Activated T-cell treated with anti-CD3 and anti-CD28 coated beads for 1 hour (primary cell): ENCODE measurements at places on chromosomes 11 and 22.

DNA sequence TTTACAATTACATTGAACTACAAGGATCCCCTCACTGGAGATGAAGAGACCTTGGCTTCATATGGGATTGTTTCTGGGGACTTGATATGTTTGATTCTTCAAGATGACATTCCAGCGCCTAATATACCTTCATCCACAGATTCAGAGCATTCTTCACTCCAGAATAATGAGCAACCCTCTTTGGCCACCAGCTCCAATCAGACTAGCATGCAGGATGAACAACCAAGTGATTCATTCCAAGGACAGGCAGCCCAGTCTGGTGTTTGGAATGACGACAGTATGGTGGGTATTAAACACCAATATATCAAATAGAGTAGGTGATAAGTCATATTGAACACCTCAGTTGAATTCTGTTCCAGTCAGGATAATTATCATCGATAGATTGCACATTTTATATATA is 4.4 kb downstream of the FBXO7 start:
- no peak for DNase-seq

- DNase-seq, result no peak
These were observed 47.1 kb upstream of the CLDN5 start for GRCh38 chr22:19571207-19571795.

DNA sequence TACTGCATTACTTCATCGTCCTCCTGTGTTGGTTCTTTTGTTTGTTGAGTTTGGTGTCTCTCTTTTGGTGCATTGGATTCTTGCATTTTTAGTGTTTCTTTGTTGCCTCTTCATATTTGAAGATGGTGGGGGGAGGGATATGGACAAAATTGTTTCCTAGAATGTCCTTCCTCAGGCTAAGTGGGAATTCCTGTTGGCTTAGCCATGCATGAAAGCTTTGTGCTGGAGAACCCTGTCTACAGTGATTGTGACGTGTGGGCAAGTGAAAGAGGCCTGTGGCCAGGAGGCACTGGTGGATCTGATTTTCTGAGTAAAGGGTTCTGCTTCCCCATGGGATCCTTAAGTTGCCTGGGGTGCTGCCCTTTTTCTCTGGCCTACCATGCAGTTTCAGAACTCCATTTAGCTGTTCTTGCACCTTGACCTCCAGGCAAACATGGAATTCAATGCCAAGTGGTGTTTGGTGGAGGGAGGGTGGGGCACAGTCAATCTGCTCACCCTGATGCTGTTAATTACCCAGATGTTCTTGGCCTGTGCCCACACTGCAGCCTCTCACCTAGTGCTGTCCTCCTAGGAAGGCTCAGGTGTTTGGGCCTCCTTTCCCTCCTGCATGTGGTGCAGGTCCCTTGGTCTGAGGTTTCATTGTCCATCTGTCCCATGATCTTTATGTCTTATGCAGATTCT is 46.3 kb upstream of the SLC22A12 start:
- DNase-seq, result no peak

DNA sequence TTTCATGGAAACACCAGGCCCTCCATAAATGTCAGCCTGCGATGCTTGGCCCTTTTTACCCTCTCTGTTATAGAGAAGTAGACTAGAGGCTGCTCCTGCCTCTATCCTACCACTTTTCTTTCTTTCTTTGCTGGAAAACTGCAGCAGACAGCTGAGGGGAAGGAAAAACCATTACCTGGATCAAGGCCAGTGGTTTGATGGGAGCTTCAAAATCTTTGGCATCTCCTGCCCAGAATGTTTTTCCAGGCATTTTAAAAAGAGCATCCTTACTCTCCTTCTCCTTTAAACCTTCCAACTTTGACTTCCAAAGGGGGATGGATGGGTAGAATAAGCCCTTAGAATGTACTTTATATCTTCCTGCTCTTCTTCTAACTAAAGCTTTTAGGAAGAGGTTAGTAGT is 44.9 kb downstream of the EXT2 start:
- DNase-seq, result no peak

- DNase-seq, result no peak
These were observed 58.6 kb downstream of the SYTL2 start for GRCh38 chr11:85752201-85752889.

GRCh38 chr22:44184006-44184405 is 3.3 kb downstream of the PARVG start:
- no peak for DNase-seq

GRCh38 chr22:49825944-49826602 is 1.6 kb downstream of the BRD1 start:
- peak; percentile 54 for DNase-seq

DNA sequence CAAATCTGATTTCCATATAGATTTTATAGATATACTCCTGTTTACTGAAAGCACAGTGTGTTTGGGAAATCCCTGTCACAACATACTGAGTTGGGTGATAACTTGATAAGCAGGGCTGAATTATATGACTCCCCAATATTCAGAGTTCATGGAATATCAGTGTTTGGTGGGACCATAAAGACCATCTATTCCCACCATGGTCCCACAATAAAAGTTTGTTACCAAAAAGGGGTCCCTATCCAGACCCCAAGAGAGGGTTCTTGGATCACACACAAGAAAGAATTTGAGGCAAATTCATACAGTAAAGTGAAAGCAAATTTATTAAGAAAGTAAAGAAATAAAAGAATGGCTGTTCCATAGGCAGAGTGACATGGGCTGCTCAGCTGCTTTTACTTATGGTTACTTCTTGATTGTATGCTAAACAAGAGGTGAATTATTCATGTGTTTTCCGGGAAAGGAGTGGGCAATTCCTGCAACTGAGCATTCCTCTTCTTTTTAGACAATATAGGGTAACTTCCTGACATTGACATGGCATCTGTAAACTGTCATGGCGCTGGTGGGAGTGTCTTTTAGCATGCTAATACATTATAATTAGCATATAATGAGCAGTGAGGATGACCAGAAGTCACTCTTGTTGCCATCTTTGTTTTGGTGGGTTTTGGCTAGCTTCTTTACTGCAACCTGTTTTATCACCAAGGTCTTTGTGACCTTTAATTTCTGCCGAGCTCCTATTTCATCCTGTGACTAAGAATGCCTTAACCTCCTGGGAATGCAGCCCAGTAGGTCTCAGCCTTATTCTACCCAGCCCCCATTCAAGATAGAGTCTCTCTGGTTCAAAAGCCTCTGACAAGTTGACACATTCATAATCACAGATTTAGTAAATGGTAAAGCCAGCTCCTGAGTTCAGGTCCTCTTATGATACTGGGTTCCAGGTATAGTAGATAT is 240.6 kb upstream of the PDGFD start:
- DNase-seq, result no peak

GRCh38 chr22:50425179-50425916 is 49.5 kb downstream of the SBF1 start:
- no peak for DNase-seq

DNA sequence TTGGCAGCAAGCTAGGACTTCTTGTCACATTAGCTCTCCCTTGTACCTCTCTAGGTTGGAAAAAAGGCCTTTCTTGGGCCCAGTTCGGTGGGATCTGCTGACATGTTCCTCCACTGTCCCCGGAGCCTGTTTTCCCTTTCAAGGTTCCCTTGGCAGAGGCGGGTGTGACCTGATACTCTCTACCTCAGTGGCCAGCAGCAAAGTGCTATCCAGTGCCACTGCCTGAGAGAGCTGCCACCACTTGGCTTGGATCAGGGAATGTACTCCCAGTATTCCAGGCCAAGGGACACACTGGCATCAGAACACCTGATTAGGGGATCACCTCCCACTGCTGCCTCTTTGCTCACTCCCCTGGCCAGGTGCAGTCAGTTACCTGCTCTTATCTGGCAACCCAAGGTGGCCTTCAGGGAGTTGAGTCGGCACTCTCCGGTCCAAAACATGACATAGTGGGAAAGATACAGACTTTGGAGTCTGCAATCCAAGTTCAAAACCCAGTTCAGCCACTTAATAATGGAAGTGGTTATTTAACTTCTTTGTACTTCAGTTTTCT is 17.8 kb upstream of the NAV2 start:
- DNase-seq, result no peak
